ENCODE measurements at places on chromosomes 3 and 15.

- no peak for DNase-seq
Observed at GRCh38 chr15:88454236-88454635, 13.0 kb downstream of the MRPL46 start.

GRCh38 chr3:58536501-58537411, at the start of gene ACOX2:
Gene ACOX2, minus strand, starts transcription at chr3:58537190. Its CDS starts 2,084 bp downstream, at chr3:58535106.
- no peak for DNase-seq

DNA sequence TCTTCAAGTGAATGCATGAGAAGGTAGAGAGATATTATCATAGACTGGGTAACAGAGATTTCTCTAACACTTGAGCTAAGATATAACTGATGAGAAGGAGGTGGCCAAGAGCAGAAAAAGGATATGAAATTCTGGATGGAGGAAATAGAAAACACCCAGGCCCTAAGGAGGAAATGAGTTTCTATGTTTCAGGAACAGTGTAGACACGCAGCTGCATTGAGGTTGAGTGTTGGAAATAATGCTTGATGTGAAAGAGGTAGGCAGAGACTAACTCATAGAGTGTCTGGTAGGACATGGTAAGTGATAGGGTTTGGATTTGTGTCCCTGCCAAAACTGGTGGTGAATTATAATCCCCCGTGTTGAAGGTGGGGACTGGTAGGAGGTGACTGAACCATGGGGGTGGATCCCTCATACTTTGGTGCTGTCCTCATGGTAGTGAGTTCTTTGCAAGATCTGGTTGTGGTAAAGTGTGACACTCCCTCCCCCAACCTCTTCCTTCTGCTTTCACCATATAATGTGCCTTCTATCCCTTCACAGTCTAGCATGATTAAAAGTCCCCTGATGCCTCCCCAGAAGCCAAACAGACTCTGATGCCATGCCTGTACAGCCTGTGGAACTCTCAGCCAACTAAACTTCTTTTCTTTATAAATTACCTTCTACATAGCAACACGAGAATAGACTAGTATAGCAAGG, 787.3 kb downstream of the EDEM1 start:
- DNase-seq = no peak

GRCh38 chr3:196055683-196056270, 26.1 kb downstream of the TFRC start:
- DNase-seq = no peak

DNA sequence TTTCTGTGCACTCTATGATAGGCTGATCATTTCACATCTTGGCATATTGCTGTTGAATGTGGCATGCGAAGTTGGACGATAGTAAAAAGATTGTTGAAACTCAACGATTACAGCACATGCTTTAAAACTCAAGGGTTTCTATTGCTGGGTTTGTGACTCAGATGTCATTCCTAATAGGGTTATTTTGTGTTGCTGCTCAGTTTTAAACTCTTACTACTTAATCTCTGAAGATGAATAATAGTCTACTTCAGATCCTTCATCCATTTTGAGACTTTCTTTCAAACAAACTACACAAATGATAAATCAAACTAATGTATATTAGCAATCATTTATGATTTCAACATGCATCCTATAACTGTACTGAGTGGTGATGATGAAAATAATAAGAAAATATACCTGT, 71.3 kb upstream of the MBNL1 start:
- no peak for DNase-seq

- DNase-seq = no peak
Observed at GRCh38 chr3:134772591-134772990, 22.5 kb upstream of the EPHB1 start.

DNA sequence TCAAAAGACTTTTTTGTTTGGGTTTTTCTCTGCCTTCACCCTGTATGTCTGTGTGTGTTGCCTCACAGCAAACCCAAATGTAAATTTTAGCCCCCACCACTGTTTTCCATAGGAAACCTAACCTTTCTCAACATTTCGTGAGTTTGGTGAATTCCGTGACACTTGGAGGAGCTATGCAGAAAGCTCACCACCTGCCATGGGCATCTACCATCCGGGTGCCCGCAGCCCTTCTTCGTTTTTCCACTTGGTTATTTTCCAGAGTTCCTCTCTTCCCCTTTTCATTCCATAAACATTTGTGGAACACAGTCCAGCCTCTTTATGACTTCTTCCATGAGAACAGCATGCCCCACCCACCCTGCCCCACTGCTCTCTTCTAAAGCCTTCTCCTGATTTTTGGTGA, 31.3 kb downstream of the TMEM158 start:
- no peak for DNase-seq

DNA sequence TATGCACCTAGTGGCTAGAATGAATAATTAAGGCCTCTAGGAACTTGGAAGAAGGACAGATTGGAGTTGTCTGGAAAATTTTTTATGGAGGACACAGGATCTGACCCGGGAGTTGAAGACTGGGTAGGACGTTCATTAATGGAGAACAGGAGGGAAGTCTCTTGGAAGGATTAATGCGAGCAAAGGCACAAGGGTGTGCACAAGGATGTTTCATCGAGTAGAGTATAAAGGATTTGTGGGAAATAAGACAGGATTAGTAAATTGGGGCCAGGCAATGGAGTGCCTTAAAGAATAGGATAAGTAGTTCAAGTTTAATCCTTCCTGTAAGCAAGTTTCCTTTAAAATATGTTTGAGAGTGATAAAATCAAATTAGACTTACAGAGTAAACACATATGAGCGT, 14.6 kb downstream of the LMOD3 start:
- DNase-seq = no peak

GRCh38 chr3:192207239-192207638, 520.1 kb downstream of the FGF12 start:
- no peak for DNase-seq

DNA sequence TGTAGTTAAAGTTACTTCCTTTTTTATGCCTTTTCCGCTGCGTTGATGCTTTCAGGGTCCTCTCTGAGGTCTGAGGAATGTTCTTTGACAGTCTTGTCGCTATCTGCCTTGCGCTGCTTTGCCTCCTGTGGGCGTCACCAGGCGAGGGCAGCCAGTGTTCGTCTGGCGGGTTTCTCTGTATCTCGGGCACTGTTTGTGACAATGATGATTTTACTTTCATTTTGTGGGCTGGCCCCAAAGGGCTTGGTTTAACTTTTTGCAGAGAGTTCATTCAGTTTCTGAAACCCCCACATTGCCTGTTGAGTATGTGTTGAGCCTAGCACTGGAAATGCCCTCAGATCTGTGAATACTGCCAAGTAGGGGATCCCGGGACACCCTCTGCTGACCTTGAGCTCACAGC, 24.6 kb upstream of the SACM1L start:
- DNase-seq = no peak

- no peak for DNase-seq
Observed at GRCh38 chr3:169835533-169835932, 22.8 kb upstream of the LRRC34 start.

DNA sequence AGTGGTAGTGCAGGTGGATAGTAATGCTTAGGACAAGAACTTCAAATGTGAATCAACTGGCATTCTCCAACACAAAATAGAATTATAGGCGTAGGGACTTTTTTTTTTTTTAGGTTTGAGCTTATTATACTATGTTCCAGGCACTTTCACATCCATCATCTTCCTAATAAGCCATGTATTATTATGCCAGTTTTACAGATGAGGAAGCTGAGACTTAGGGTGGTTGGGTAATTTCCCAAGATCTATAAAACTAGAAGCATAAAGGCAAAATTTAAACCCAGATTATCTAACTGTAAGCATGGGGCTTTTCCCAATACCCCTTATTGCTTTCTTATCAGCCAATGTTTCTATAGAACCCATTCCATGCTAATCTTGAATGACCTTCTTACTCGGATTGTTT, 75.1 kb upstream of the ETV5 start:
- no peak for DNase-seq

DNA sequence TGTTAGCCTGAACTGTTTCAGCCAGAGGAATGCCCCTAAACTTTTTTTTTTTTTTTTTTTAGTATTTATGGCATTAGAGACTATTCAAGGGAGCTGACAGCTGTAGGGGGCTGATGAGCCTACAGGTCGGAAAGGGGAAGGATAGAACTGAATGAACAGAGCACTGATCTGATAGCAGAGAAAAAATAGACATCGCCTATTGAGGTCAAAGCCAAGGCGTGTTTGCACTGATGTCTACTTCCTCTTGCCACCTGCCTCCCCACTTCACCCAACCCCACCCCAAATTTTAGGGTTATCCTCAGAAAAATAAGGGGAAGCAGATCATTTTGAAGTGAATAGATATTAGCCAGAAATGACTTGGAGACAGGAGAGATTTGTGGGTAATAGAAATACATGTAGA, 3.0 kb upstream of the ZMAT3 start:
- no peak for DNase-seq

DNA sequence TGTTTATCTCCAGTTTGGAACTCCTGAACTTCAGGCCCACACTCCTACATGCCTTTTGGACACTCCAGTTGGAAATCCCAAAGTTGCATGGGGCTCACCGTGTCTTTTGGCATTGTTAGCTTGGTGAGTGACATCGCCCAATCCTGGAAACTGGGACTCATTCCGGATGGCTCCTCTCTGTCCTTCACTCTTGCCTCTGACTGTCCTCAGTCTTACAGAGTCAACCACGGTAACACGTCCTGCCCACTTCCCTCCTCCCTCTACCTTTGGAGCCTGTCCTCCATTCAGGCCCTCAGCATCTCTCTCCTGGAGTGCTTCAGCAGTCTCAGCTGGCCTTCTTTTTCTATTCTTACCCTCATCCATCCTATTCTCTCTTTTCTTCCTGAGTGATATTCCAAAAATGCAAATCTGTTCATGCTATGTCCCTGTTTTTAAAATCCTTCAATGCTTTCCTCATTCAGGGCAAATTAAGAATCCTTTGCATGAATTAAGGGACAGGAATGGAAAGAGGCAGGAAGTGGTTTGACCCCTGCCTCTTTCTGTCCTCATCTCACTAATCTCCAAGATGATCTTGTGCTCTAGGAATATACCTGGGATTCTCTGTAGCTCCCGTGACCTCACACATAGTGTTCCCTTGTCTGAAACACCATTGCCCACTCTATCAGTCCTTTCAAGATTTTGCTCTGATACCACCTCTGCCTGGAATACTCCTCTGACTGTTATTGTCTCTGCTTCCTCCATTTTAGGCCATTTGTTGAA, 42.5 kb downstream of the LPP start:
- no peak for DNase-seq

DNA sequence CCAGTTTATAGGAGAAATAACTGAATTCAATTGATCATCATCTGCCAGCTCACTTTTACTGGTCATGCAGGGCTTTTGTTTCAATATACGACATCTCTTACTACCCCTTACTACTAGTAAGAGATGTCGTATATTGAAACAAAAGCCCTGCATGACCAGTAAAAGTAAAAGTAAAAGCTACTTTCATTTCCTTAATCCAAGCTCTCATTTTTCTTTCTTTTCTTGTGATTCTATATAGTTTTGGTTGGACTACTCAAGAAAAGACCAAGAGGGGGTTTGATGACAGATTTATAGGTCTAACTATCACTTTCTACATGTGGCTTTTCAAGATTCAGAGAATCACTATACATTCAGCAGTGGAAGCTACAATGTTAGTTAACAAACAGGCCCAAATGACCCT, 1237.3 kb downstream of the ROBO2 start:
- no peak for DNase-seq

GRCh38 chr15:100686725-100687473, 84.5 kb downstream of the ASB7 start:
- no peak for DNase-seq

DNA sequence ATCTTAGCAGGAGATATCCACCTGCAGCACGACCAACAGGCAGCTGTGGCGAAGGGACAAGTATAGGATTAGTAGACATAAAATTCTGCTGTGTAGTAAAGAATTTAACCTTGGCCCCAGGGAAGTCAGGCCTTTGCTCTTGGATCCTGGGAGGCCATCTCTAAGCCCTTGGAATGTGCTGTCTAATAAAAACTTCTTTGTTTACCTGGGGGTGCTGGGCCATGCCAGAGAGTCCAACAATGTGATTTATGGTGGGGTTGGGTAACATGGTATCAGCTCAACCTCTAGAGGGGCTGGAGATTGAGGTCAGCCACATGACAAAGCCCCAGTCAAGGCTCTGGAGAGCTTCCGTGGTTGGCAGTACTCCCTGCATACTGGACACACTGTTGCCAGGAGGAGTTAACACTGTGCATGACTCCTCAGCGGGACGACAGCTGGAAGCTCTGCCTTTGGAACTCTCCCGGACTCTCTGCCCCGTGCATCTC, 52.4 kb downstream of the HEG1 start:
- DNase-seq = no peak

- DNase-seq = no peak
Observed at GRCh38 chr3:18898911-18899310, 249.4 kb upstream of the KCNH8 start.

- DNase-seq = no peak
Observed at GRCh38 chr15:59327942-59328341, 44.7 kb downstream of the MYO1E start.

DNA sequence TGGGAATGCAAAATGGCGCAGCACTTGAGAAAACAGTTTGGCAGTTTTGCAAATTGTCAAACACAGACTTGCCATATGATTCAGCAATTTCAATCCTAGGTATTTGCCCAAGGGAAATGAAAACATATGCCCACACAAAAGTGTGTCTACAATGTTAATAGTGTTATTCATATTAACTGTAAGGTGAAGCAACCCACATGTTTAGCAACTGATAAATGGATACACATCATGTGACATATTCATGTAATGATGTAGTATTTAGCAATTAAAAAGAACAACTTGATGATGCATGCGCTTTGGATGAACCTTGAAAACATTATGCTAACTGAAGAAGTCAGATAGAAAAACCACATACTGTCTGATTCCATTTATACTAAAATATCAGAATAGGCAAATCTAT, 539.0 kb upstream of the PPP2R3A start:
- no peak for DNase-seq

- no peak for DNase-seq
Observed at GRCh38 chr15:33256874-33257273, 53.9 kb upstream of the RYR3 start.

DNA sequence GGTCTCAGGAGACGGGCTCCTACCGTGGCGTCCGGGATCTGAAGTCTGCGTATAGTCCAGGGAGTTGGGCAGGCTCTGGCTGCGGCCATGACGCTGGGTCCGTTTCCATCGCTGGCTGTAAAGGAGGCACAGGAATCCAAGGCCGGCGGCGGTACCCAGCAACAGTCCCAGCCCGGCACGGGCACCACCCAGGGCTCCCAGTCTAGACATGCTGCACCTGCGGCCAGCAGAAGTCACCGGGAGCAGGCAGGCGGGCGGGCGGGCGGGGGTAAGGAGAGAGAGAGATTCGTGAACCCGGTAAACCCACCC, 526 bp downstream of the RMDN3 start:
- DNase-seq = no peak

- DNase-seq = no peak
Observed at GRCh38 chr3:24936574-24936973, 441.9 kb upstream of the THRB start.

- DNase-seq = no peak
Observed at GRCh38 chr3:172606021-172606420, 82.8 kb upstream of the TNFSF10 start.

GRCh38 chr3:187765342-187765741, 20.1 kb upstream of the BCL6 start:
- DNase-seq = no peak

- no peak for DNase-seq
Observed at GRCh38 chr3:128424508-128425069, 42.1 kb downstream of the DNAJB8 start.
